ENCODE measurements at places on chromosomes 2 and 18. TPM values are rescaled to one million over a fixed set of nuclear protein-coding genes. Genes with fewer than 3 reads are reported as not detected.

MPV17 gene
- 37.2 TPM for total RNA-seq

RGPD3 gene
- 0.08 TPM for total RNA-seq

FBXO48 gene
- total RNA-seq = 1.1 TPM

PLB1 gene
- 1.8 TPM for total RNA-seq

TDRD15 gene
- not detected for total RNA-seq

SNX17 gene
- total RNA-seq = 55.6 TPM

TTR gene
- total RNA-seq = not detected

GLI2 gene
- total RNA-seq = 1.3 TPM

PLGLB2 gene
- total RNA-seq = 1.4 TPM

ADGRF3 gene
- total RNA-seq = 0.56 TPM

All from Right ventricle myocardium superior (tissue), 1 donor.